Uterus (tissue), 4 donors: ENCODE measurements at places on chromosomes 4 and X.

GRCh38 chr4:103207673-103208072 lies 9.5 kb upstream of the CENPE start:
- no peak for DNase-seq

DNA sequence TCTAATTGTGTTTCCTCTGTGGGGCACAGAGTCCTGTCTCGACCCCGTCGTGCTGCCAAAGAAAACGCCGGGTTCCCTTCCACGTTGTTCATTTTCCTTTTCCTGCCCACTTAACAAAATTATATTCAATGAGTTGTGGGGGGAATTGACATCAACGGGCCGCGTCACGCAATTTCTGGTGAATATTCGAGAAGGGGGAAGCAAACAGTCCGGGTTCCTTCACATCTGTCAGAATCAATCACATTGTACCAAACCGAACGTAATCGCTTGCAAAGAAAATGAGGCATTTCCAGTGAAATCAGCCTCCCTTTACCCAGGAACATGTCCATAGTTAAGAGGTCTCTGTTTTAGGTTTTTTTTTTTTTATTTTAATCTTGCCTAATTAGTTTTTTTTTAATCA lies 243.5 kb downstream of the SHOX start:
- no peak for DNase-seq

DNA sequence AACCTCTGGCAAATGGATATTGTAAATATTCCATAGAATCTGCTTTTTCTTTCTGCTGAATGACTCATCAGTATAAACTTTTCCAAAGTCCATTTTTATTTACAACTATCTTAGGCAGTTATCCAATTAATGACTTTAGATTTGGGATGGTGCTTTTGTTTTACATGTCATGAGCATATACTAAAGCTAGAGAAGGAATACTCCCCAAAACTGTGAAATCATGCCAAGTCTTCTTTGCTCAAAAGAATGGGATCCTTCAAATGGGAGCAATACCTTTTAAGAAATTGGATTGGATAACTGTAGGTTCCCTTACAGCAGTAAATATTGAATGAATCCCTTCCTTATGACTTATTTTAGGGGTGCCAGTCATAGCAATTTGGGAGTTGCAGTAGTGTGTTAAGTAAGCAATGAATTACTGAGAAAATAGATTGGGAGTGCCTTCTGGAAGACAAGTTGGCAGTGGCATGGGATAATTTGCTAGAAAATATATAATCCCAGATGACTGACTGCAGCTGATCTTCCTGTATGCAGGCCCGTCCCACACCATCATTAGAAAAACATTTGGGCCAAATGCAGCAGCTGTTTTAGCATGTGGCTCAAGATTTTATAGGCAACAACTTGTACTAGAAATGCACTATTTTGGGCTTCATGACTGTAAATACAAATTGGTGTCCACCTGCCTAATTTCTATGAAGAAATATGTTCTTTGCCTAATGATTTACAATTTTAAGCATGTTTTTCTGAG lies 2.8 kb downstream of the TMPRSS11D start:
- DNase-seq: no peak

DNA sequence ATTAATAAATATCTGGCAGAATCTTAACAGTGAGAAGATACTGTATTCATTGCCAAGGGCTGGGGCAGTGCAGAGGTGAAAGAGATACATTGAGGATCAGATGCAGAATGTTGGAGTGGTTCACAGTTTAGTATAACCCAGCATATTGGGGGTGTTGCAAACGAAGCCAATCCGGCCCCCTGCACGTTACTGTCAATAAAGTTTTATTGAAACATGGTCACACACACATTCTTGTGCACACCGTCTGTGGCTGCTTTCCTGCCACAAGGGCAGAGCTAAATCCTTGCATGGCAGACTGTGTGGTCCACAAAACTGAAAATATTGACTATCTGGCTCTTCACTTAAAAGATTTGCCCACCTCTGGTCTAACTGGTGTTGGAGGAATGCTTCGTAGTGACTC lies 119.7 kb downstream of the SHOX start:
- DNase-seq: no peak

DNA sequence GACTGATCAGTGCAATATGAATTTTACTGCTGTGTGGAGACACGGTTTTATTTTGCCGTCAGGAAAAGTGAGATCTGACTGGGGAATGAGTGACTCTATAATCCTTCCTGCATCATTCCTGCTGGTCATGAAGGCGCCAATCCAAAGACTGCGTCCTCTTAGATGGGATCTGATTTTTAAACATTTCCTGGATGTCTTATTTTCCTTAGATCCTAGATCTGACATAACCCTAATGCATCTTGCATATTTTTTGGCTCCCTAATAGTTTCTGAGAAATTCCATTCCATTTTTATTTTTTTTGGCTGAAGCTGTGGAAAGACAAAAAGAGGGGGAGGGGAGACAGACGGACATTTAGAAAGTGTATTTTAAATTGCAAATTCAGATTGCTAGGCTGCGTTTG lies 454.9 kb upstream of the FAT1 start:
- no peak for DNase-seq

GRCh38 chr4:175882891-175883290 lies 70.8 kb upstream of the GPM6A start:
- DNase-seq: no peak

DNA sequence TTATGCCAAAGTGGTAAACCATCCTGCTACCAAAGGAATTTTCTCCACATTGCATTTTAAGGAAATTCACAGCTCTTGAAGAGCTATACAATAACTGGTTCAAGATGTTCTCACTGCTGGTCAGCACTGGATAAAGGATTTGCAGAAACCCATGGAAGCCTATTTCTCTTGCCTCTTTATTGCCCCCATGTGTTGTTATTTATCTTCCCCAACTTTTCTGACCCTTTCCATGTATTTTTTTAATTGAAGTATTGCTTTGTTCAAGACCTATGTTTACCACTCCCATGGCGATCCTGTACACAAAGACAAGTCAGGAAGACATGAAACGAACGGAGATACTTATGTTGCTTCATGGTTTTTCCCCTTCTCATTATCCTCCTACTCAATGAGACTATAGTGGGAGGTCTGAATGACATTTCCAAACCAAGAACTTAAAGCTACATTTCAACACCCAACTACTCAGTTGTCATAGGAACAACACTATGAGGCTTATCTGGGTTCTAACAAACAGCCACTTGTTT lies 566.4 kb upstream of the DIPK2B start:
- DNase-seq: no peak

DNA sequence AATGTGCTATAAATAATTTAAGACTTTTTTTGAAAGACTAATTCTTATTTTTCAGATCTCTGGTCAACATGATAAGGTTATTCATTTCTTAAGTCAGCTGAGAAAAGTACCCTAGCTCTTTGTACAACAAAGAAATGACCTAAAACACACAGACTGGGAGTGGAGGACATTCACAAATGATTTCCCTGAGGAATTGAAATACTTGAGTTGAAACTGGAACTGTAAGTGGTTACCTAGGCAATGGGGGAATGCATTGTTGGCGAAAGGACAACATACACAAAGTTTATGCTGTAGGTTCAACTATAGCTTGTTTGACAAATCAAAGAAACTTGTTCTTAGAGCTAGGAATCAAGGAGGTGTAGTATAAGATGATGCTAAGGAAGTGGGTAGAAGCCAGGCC lies 915.5 kb downstream of the FAT4 start:
- DNase-seq: no peak

DNA sequence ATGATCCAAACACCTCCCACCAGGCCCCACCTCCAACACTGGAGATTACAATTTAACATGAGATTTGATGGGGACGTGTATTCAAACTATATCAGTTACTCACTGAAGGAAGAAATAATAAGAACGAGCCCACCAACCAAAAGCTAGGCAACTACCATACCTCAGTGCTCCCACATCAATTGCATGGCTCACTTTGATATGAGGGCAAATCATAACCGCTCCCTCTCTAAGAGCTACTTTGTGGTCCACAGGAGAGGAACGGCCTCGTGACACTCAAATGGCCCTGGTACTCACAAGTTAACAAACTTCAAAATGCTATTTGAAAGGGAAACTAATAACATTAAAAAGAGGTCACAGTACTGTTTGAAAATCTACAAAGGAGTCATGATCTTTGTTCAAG lies 170.7 kb upstream of the SLC7A11 start:
- no peak for DNase-seq

GRCh38 chr4:19026281-19026680 lies 1004.7 kb upstream of the LCORL start:
- DNase-seq: peak; percentile 31

DNA sequence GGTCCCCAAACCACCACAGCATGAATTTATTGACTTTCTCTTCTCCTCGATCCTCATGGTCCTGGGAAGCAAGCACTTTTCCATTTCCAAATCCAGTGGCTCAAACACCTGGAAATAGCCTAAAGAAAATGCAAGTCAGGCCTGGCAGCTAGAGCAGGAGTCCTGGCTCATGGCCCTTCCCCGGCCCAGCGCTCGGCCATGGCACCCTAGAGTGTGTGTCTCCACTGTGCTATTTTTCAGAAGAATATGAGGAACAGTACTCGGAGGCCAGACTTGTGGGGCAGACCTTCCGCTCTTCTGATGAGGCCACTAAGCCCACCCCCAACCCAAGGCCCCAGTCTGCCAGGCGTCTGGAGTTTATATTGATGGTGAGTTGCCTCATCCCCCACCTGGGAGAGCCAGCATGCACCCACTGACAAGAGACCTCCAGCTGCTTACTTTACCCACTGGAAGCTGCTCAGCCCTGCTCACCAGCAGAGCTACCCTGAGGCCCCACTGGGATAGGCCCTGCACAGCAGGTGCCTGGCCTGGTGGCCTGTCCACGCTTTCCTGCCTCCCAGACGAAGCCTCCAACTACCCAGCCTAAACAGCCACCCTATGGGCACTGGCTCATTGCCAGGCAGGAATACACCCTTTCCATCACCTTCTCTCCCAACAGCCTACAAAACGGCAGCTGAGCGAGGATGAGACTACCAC lies 2.3 kb upstream of the RTL5 start:
- no peak for DNase-seq

DNA sequence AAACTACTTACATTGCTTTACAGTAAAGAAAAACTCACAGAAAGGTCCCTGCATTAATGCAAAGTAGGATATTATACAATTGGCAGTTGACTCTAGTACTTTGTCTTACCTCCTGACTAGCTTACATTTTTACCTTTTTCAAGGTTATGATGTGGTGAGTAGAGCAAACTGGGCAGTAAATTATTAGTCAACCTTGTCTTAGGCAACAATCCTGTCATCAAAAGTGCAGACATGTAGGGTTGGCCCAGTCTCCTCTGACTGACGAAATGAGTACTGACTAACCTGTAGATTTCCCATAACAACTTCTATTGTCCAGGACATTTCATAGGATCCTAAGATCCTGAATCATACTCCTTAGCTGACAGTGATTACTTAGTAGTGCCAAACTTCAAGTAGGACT lies 142.0 kb upstream of the NUDT6 start:
- no peak for DNase-seq

GRCh38 chrX:3599802-3600430 lies 113.5 kb downstream of the PRKX start:
- DNase-seq: no peak

DNA sequence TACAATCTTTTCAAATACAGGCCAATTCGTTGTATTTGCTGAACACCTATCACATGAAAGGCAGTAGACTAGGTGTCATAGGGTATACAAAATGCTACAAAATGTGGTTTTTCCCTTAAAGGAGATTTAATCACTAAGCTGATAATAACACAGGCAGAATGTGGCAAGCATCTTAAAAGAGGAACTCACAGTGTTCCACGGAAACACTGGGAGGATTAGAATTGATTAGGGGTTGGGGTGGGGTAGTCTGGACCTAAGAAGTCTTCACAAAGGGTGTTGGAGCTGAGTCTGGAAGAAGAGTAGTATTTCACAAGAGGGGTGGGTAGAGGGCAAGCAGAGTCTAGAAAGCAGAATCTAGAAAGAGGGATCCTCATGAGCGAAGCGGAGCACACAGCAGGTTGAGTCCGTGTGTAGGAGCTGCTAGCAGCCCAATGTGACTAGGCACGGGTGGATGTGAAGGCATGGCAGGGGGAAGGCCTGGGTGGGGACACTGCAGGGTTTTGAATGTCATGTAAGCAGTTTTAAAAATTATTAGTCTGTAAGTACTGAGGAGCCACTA lies 123.6 kb downstream of the MGST2 start:
- DNase-seq: no peak

DNA sequence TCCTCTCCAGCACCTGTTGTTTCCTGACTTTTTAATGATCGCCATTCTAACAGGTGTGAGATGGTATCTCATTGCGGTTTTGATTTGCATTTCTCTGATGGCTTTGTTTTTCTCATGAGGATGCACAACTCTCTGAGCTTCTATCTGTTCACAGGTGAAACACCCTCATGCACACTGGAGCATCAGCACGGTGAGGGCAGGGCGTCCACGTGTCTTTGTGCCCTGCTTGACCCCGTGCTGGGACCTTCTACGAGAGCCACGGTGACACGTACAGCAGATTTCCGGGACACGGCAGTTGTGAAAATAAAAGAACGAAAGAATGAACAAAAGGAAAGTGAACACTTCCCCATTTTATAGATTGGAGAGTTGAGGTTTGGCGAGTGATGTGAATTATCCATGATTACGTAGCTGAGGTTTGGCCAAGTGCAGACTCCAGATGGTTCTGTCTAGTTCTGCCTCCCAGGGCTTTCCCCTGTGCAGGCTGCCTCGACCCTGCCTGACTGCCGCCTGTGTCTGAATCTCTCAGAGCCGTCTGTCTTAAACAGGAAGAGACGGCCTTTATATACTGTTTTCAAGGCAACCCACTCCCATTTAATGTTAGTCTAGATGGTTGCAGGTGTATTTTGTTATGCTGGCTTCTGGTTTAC lies 67.8 kb upstream of the SORBS2 start:
- no peak for DNase-seq

DNA sequence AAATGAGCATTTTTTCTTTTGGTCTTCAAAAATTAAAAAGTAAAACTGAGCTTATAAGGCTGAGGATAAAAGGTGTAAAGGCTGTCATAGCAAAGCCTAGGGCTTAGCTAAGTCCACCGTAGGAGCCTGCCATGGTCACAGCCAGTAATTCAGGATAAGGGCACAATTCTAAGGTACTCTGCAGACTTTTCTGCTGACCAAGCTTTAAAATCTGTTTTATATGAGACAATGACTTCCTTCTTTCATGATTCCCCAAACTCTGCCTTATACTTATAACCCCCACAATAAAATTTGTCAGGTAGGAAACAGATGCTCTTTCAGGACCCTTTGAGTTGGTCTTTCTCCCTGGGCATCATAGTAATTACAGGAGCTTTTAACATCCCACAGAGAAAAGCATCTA lies 138.5 kb downstream of the COL4A6 start:
- DNase-seq: no peak

GRCh38 chr4:183876268-183876934 lies 28.7 kb upstream of the STOX2 start:
- peak; percentile 74 for DNase-seq

GRCh38 chr4:26916195-26916594 lies 55.6 kb downstream of the STIM2 start:
- DNase-seq: no peak

- no peak for DNase-seq
These were observed 133.0 kb downstream of the SHROOM4 start for GRCh38 chrX:50680990-50681389.

DNA sequence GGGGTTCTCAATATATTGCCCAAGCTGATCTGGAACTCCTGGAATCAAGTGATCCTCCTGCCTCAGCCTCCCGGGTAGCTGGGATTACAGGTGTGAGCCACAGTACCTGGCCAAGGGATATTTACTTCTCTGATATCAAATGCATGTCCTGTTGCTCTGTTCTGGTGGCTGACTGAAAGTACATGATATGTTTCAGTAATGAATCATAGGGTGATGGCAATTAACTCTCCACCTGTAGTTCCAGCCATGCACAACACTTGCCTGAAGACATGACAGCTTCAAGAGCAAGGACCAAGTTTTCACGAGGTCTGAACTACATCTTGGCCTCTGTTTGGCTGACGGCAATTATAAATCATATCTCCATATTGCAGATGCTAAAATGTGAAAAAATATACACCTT lies 9.1 kb downstream of the ZCCHC4 start:
- no peak for DNase-seq
